ENCODE measurements at places on chromosomes 16 and 17.
A peak's percentile ranks its signal among the peaks of the same experiment; 100 is the strongest.

DNA sequence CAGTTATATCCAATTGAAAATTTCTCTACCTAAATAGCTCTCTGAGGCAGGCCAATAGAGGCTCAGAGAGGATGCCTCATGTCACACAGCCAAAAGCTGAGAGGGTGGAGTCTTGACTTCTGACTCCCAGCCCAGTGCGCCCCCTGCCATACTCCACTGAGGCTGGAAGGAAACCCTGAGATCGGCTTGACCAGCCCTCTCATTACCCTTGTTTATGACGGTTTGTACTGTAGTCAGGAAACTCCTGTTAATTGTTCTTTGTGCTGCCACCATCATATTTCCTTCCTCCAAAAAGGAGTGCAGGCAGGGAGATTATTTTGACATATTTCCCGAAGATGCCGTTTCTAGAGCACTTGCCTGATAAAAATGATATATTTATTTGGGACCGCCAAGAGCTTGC is 107.9 kb downstream of the AIPL1 start:
- no peak for DNase-seq

- no peak for DNase-seq
Measured at GRCh38 chr17:79835470-79835899, 3.8 kb downstream of the CBX4 start.

GRCh38 chr17:33509331-33509730 is 216.2 kb upstream of the ASIC2 start:
- no peak for DNase-seq

GRCh38 chr17:69869667-69870066 is 205.4 kb upstream of the KCNJ16 start:
- DNase-seq, result no peak

GRCh38 chr16:77359065-77359502 is 75.8 kb downstream of the ADAMTS18 start:
- no peak for DNase-seq

GRCh38 chr17:82832411-82832810 is 7.4 kb downstream of the ZNF750 start:
- DNase-seq, result no peak

GRCh38 chr17:46167826-46168569 is 25.2 kb downstream of the KANSL1 start:
- no peak for DNase-seq

DNA sequence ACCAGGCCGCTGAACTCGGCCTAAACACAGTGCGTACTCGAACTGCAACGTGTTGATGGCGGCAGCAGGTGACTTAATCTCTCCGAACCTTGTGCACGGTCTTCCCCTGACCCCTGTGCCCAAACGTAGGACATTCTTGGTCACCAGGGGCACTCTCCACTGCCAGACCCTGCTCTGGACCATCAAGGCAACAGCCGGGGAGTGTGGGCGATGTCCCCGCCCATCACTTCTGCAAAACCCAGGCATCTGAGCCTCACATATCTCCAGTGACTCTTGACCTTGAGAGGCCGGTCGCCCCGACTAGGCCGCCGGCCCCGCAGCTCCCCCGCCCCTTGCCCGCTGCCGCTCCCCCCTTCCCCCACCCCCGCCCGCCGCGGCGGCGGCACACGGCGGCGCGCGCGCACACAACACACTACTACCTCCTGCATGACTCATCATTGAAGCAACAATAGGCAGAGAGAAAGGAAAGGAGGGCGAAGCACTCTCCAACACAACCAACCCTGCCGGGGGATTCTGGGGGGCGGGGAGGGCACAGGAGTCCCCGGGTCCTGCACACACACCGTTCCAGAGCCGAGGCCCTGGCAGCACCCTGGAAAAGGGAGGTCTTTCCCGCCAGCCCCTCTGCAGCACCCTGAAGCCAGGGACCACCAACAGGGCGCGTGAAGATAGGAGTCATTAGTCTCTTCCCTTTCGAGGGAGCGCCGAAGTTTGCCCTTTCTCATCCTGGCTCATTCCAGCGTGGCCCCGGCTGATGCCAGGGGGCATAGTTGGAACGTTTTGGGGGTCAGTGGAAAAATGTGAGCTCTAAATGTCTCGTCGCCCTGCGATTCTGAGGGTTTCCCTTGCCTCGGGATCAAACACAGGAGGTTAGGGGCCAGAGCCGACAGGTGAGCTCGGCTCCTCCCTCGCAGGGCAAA is 1.9 kb downstream of the MNT start:
- DNase-seq, result peak; percentile 63

- no peak for DNase-seq
Measured at GRCh38 chr16:73605309-73605708, 557.4 kb upstream of the ZFHX3 start.

GRCh38 chr17:4969551-4970173 is 2.0 kb upstream of the SPAG7 start:
- no peak for DNase-seq

DNA sequence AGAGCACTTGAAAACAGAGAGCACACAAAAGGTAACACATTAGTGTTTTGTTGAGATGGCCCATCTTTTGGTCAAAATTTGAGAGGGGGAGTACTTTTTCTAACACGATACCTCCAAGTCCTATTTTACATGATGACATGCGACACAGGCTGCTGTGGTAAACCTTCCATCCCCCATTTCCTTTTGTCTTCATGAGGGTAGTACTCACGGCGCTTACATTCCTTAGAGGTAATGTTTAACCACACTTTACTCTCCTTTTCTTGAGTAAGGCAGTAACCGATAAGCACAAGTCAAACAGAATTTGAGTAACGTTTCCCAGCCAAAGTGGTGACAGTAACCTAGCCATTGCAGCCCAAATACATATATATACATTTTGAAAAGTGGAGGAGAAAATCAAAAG is 35.8 kb upstream of the PITPNM3 start:
- no peak for DNase-seq

GRCh38 chr17:78805301-78805700 is 23.2 kb upstream of the CYTH1 start:
- DNase-seq, result peak; percentile 72

All from activated CD8-positive, alpha-beta memory T cell treated with anti-CD3 and anti-CD28 coated beads, Interleukin-2, amount 50 U/mL, for 4 hours (primary cell).